ENCODE measurements at places on chromosomes 5 and 9. TPM values are rescaled to one million over a fixed set of nuclear protein-coding genes. Genes with fewer than 3 reads are reported as not detected.

The GRM6 gene
- polyA plus RNA-seq = not detected

The SLC27A6 gene
- 0.41 TPM for polyA plus RNA-seq

The FBP1 gene
- 7.9 TPM for polyA plus RNA-seq

The SNCAIP gene
- polyA plus RNA-seq = 12.1 TPM

The PRRX2 gene
- polyA plus RNA-seq = 0.32 TPM

The LCN10 gene
- polyA plus RNA-seq = 41.3 TPM

The SLC36A2 gene
- polyA plus RNA-seq = not detected

The FYB1 gene
- 21.0 TPM for polyA plus RNA-seq

The PCDHB16 gene
- polyA plus RNA-seq = 0.19 TPM

The PLPP7 gene
- 2.1 TPM for polyA plus RNA-seq
